ENCODE measurements at places on chromosomes 12 and 14.

- DNase-seq = no peak
Measured at GRCh38 chr14:31239741-31240140, 32.1 kb upstream of the HECTD1 start.

DNA sequence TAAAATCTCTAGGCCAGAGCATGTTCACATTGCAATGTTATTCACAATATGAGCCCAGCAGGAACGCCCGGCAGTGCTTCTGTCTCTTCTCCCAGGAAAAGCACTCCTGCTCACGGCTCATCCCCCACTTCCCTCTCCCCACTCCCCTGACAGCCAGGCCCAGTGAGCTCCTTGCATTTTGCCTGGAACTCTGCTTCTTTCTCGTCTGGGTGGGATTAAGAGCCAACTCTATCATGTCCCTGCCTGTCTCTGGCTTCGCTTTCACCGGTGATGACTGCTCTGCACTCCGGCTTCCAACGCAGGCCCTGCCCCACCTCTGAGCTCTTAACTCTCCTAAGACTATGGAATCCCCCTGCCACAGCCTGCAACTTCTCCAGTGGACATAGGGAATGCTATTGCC is 2.5 kb downstream of the PLEK2 start:
- no peak for DNase-seq

- peak; percentile 17 for DNase-seq
Measured at GRCh38 chr14:30610787-30611343, 11.3 kb upstream of the SCFD1 start.

- DNase-seq = no peak
Measured at GRCh38 chr14:78752518-78753188, 582.5 kb downstream of the NRXN3 start.

DNA sequence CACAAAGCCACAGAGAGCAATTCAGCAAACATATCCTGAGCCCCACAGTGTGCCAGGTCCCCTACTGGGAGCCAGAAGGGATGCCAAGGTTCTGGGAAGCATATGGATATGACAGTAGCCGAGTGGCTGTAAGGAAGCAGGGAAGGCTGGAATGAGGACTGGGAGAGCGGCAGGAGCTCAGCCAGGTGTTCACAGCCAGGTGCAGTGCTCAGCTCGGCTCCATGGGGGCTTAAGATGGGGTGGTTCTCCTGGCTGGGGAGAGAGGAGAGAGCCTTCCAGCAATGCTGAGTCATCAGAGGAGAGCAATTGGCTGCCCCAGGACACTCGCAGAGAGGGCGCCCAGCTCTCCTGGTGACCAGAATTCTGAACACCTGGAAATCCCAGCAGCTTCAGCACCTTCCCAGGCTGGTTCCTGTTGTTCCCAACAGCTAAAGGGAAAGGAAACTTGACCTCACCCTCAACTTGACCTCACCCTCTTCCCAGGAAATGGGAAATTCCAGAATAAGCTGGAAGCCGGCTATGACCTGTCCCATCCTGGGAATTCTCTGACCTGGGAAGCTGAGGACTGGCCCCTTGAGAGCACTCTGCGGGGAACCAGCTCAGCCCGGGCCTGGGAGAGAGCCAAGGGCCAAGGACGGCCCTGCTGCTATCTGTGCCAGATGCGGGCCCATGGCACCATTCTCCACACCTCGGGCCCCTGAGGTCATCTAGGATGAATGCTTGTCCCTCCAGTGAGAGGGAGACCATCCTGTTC is 34.6 kb downstream of the SLC6A12 start:
- DNase-seq = no peak

DNA sequence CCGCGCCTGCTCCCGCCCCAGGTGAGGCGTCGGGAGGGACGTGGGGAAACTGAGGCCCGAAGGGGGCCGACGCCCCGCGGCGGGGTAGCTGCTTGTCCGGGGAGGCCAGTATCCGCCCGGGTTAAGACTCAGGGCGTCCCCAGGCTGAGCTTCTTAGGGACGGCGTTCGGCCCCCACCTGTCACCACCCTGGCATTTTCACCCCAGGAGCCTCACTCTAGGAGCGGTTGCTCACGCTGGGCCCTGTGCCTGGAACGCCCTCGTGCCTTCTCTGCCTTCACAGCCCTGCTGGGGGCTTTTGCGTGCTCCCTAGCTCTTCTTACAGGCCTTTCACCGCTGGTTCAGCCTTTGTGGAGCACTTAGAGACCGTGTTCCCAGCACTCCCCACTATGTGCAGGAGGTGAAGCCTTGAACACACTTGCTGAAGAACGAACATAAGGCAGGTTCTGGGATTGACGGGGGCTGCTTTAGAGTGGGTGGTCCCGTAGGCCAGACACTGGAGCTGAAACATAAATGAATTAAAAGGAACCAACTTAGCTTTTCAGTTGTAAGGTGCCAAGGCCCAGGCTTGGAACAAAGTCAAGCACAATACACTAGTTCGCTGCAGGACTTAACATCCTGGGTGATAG is 601 bp downstream of the ZNF839 start:
- DNase-seq = no peak

- no peak for DNase-seq
Measured at GRCh38 chr12:15788233-15789219, 662 bp downstream of the EPS8 start.

All from retinal pigment epithelial cell (primary cell).